ENCODE measurements at places on chromosomes 12 and 14.
A peak's percentile ranks its signal among the peaks of the same experiment; 100 is the strongest.

- no peak for DNase-seq
Measured at GRCh38 chr14:80084196-80084595, 127.1 kb downstream of the DIO2 start.

GRCh38 chr14:69048456-69048855, 69.4 kb upstream of the ACTN1 start:
- no peak for DNase-seq

GRCh38 chr12:51900323-51900889, 6.9 kb upstream of the ACVRL1 start:
- no peak for DNase-seq

DNA sequence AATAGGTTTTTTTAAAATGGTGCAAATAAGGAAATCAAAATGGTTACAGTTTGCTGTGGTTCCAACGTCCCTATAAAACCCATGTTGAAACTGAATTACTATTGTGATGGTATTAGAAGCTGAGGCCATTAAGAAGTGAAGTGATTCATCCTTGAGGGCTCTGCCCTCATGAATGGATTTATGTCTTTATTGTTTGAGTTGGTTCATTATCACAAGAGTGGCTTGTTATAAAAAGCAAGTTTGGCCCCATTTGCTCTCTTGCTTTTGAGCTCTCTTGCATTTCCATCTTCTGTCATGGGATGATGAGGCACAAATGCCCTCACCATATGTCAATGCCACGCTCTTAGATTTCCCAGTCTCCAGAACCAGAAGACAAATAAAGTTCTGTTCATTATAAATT, 62.3 kb downstream of the PRKD1 start:
- DNase-seq = no peak

- no peak for DNase-seq
Measured at GRCh38 chr12:10405294-10405693, 4.3 kb downstream of the KLRC4 start.

- no peak for DNase-seq
Measured at GRCh38 chr14:54267172-54267571, 129.6 kb upstream of the CDKN3 start.

GRCh38 chr12:90958347-90958746, 3.4 kb upstream of the CCER1 start:
- no peak for DNase-seq

GRCh38 chr12:51974646-51975045, 23.1 kb downstream of the ACVR1B start:
- DNase-seq = no peak

- no peak for DNase-seq
Measured at GRCh38 chr12:109840305-109841074, 7.3 kb upstream of the TRPV4 start.

GRCh38 chr12:108833355-108833733, 24.0 kb downstream of the SSH1 start:
- DNase-seq = peak; percentile 75

- no peak for DNase-seq
Measured at GRCh38 chr12:69071091-69071370, 138.1 kb upstream of the CPM start.

GRCh38 chr12:95637471-95638155, 86.3 kb upstream of the USP44 start:
- peak; percentile 35 for DNase-seq

DNA sequence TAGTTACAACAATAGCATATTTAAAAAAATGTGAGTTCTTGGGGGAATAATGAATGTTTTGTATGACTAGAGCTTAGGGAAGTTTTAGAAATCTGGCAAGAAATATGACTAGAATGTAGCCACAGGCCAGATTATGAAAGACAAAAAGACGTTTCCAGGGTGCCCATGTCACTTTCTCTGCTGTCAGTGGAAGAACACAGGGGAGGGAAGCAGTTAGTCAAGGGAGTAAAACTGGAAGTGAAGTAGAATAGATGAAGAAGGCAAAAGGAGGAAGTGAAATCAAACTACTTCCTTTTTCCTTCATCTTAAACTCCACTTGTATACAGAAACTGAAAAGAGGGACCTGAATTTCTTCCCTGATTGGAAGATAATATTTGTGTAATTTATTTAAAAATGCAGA, 81.2 kb upstream of the ATP2B1 start:
- no peak for DNase-seq

- peak; percentile 67 for DNase-seq
Measured at GRCh38 chr12:54217774-54218241, 29.0 kb upstream of the SMUG1 start.

DNA sequence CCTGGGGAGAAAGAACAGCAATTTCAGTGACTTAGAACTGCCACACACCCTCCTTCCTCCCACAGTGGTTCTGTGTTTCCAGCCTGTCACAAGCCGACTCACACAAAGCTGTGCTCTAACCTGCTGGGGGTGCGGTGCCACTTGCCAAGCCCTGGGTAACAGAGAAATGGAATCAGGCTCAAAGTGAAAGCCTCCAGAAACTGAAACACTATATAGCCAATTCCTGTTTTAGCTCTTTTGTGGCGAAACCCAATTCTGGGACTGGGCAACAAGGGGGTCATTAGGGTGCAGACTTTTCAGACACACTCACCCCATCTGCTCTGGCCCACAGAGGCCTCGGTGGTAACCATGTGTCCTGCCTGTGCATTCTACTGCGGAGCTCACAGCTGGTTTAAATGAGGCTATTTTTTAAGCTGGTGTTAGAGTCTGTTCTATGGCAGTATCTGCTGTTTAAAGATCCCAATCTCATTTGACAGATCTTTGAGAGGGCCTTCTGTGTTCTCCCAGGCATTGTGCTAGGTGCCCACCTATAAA, 15.2 kb upstream of the ACTR6 start:
- no peak for DNase-seq

DNA sequence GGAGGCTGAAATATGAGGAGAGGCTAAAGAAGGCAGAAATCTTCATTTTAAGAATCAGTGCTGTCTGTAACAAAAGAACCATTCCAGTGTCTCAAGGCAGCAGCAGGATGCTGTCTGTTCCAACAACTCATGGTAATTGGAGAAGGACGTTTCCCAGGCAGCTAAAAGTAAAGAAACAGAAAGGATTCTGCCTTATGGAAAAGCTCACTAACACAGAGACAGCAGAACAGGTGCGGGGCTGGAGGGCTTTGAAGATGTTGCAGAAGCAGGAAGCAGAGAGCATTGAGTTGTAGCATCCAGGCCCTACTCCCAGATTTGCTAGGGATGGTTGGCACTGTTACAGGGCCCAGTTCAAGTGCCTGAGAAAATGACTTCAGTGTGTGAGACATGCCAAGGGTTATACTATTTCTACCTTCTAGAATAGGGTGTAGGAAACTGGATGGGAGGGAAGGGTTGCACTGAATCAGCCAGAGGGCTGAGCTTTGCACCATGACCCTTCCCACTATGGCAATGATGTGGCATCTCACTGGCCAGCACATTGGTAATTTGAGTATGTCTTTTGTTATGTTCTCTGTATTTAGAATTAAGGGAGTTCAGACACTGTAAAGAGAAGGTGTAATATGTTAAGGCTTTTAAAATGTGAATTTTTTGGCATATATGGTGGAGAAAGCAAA, 160.0 kb upstream of the FBXO33 start:
- DNase-seq = peak; percentile 36

- no peak for DNase-seq
Measured at GRCh38 chr14:55240526-55241178, 30.6 kb upstream of the FBXO34 start.

DNA sequence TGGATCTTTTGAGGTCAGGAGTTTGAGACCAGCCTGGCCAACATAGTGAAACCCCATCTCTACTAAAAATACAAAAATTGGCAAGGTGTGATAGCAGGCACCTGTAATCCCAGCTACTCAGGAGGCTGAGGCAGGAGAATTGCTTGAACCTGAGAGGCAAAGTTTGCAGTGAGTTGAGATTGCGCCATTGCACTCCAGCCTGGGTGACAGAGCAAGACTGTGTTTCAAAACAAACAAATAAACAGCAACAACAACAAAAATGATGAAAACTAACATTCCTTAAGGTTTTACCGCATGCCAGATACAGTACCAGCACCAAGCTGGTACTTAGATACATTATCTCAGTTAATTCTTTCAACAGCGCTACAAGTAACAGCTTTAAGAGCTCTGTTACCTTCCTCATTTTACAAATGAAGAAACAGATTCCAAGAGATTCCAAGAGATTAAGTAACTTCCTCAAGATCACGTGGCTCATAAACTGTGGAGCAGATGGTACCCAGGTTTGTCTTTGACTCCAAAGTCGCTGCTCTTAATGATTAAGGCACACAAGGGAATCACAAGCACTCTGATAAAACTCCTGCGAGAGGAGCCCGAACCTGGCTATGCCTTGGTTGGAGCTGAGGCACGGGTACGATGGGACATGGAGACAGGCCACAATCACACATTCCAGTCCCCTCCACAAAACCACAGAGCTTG, 17.7 kb upstream of the PLEK2 start:
- DNase-seq = no peak

- peak; percentile 62 for DNase-seq
Measured at GRCh38 chr14:89481196-89481595, 64.2 kb upstream of the FOXN3 start.

DNA sequence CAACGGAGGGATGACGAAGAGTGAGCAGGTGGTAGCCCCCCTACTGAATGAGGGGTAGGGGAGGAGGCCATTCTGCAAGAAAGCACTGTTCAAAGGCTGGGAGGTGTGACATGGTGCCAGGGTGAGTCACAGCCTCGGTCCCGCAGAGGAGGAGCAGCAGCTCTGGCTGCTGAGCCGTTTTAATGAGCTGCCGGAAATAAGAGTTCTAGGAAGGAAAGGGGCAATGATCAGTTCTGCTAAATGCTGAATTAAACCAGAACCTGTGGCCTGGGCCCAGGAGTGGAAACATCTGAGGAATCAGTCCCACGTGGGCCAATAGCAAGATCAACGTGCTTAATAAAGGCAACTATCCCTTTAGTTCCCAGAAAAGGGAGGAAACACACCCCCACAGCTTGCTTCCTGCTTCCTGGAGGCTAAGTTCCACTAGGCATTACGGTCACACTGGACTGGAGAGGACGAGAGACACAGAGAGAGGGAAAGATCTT, 3.6 kb downstream of the ABCD4 start:
- no peak for DNase-seq

DNA sequence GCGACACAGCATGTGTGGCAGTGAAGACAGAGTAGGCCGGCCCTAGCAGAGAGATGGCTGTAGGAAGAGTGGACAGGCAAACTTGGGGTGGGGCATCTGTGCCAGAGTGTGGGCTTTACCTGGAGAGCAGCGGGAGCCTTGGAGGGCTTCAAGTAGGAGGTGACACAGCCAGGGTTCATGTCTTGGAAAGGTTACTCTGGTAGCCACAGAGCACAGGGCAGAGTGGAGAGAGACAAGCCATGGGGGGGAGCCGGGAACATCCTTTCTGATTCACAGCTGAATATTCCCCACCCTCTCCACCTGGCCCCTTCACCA, 53.5 kb upstream of the DIO3 start:
- DNase-seq = no peak

DNA sequence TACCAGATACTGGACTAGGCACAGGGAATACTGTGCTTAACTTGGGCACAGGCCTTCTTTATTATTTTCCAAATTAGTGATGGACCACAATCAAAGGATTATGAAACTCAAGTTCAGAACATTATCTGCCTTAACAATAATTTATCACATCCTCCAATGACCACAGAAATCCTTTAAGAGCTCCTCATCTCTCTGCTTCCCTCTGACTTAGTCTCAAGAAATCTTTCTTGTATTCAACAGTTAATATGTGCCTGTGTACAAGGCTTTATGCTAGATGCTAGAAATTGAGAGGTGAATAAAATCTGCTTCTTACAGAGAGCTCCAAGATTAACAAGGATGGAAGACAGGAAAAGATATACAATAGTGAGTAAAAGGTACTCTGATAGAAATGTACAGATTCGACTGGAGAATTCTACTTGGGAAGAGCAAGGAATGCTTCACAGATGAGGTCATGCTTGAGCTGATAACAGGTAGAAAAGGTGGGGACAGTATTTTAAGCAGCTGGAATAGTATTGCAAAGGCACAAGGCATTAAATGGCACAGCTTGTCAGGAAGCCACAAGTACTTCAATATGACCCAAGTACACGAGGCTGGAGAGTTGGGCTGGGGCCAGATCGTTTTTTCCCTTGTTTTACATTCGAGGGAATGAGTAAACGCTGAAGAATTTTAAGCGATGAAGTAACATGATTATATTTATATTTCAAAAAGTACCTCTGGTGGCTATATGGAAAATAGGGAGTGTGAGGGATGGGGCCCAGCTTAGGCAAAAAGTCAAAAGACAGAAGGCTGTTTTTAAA, 55.1 kb upstream of the ARID2 start:
- peak; percentile 72 for DNase-seq

DNA sequence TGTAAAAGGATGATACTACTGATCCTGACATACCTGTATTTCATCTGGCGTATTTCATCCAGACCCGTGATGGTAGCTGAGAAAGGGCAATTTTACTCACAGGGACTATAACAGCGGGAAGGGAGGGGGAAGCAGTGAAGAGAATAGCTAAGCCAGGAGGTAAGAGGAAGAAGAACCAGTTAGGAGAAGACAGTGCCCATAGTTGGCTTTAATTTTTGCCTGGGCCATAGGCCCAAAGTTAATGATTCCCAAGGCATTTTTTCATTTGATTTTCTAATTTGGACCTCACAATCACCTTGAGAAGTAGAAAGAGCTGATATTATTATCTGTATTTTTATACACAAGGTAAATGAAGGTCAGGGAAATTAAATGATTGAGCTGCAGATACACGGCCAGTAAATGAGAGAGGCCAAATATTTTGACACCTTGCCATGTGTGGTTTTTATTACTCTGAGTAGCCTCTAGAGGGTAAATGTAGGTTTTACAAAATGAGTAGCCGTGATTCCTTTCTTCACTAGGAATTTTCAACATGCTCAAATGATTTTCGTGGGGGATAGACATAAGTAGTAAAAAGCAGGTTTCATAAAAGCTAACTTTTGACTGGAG, 382.2 kb downstream of the FUT8 start:
- no peak for DNase-seq

DNA sequence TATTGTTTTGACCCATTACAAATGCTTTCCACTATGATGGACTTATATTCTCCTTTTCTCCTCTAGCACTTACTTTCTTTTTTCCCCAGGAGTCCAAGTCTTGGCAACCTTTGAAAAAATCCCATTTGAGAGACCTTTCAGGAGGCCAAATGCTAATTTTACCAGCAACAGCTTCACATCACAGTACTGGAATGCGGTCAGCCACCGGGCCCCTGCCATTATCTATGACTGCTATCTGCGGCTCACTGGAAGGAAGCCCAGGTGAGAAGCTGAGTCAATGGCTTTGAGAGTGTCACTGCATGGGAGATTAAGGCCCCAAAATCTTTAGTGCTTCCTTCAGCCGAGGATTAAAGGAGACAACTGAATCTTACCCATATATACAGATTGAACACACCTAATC, 64.2 kb downstream of the ERGIC2 start:
- no peak for DNase-seq

- DNase-seq = no peak
Measured at GRCh38 chr14:92949496-92950192, 26.7 kb downstream of the CHGA start.

- DNase-seq = no peak
Measured at GRCh38 chr12:119659289-119659897, 8.5 kb upstream of the PRKAB1 start.

GRCh38 chr12:112962561-112962960, 15.8 kb upstream of the OAS2 start:
- DNase-seq = no peak

Data from femur (tissue), 1 donor.